ENCODE measurements at places on chromosomes 3 and 15.
A peak's percentile ranks its signal among the peaks of the same experiment; 100 is the strongest.

- no peak for DNase-seq
These were observed 10.8 kb upstream of the MEF2A start for GRCh38 chr15:99554880-99555488.

GRCh38 chr3:53200501-53201498 lies 39.8 kb downstream of the PRKCD start:
- DNase-seq, result no peak

DNA sequence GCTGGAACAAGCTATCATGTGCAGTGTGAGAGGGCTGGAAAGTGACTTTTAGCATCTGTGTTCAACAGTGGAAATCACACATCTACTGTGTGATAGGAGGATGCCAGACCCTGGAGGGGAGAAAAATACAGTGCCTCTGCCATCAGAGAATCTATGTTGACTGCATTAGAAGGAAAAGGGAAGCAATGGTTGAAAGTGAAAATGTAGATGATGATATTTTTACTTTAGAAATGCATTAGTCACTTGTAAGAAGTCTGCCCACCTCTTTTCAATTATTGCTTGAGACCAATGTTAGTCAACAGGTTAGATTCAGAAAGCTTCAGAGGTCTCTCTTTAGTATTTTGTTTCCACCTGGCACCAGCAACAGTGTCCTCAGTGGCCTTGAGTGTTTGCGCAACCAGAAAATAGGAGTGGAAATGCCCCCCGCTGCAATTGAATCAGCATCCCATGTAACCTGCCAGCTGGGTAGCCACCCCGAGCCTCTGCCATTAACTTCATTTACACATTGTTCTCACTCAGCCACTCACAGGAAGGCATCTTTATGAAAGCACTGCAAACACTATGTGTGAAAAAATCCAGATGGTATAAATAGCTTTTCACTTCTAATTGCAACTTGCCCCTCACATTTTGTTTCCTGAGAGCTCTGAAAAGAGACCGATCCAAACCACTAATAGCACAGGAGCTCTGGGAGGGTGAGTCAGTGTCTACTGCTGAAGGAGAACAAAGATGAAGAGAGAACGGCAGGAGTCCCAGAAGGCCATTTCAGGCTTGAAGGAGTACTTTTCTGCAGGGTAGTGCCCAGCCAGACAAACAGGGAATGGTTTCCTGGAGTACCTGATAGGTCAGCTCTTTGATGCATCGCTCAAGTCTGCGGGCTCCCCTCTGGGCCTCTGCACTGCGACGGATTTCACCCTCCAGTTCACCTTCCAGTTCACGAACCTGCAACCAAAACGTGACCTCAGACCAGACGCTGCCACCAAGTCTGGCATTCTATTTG lies 92.1 kb downstream of the HHLA2 start:
- DNase-seq, result no peak

DNA sequence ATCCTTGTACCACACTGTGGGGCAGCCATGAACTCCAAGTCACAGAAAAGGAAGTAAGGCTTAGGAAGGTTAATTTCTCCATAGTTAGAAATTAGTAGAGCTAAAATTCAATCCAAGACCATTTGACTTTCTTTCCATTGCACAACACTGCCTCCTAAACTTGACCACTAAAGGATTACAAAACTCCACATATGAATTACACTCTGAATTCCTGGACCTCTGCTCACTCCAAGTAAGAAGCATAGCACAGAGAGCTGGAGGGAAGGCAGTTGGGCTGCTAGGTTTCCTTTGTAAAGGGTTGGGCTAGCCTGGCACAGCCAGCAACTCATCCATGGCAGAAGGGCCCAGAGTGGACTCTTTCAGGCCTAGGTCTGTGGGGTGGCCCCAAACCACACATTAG lies 134.4 kb downstream of the MYLK start:
- DNase-seq, result no peak

- peak; percentile 70 for DNase-seq
These were observed 26.8 kb upstream of the MTHFS start for GRCh38 chr15:79923515-79924169.

GRCh38 chr3:23845326-23846216 lies 39.8 kb downstream of the UBE2E1 start:
- no peak for DNase-seq

DNA sequence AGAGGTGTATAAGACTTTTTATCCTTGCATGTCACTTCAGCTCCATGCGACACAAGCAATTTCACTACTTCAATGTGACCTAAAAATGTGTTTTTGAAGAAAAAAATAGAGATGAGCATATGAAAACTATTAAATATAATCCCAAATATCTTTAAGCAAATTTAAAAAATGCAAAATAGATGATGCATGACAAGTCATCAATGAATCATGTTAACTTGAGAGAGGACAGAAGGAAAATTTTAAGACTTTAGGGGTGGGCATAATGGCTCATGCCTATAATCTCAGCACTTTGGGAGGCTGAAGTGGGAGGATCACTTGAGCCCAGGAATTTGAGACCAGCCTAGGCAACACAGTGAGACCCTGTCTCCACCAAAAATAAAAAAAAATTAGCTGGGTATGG lies 73.3 kb downstream of the ANKRD28 start:
- no peak for DNase-seq

DNA sequence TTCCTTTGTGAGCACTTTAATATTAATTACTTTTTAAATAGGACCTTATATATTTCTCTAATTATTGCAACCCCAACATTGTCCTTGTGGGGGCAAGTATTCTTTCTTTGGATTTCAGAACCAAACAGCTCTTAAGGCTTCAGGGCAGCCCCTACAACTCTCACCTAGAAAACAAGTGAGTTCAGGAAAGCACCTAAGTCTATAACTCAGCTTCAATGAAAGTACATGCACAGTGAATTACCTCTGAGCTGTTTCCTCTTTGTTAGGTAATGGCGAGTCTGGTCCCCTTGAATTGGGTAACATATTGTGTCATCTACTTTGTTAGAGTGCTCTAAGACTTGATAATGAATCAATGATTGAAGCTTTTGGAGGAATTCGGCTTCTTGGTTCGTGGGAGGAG lies 545.7 kb downstream of the NLGN1 start:
- DNase-seq, result no peak

GRCh38 chr3:55797775-55798174 lies 310.7 kb upstream of the WNT5A start:
- DNase-seq, result no peak

DNA sequence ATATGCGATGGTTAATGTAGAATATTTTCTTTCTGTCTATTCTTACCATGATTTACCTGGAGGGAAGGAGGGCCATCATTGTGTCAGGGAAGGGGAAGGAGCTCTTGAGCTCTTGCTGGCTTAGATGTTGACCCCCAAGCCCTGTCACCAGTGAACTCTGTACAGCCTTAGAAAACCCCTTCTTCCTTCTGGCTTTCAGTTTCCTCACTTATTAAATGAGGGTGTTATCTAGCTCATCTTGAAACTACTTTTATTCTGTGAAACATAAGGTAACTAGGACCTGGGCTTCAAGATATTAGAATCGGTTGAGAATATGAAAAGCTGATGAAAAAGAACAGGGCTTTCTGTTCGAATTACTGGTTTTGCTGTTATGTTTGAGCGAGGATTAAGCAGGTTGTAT lies 25.1 kb upstream of the UTS2B start:
- no peak for DNase-seq

DNA sequence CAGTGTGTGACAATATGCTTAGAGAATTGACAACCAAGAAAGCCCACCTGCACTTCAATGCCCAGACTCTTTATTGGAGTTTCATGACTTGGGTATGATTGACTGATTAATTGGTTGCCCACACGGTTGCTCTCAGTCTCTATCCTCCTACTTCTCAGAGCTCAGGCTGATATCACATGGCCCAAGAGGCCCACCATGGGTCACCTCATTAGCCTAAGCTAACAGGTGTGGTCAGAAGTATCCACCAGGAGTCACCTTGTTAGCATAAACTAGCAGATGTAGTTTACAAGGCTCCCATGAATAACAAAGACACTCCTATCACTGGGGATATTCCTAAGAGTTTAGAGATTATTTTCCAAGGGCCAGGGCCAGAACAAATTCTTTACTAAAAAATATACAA lies 120.2 kb upstream of the MBNL1 start:
- DNase-seq, result no peak

- no peak for DNase-seq
These were observed 18.9 kb downstream of the ILDR1 start for GRCh38 chr3:122003112-122003511.

DNA sequence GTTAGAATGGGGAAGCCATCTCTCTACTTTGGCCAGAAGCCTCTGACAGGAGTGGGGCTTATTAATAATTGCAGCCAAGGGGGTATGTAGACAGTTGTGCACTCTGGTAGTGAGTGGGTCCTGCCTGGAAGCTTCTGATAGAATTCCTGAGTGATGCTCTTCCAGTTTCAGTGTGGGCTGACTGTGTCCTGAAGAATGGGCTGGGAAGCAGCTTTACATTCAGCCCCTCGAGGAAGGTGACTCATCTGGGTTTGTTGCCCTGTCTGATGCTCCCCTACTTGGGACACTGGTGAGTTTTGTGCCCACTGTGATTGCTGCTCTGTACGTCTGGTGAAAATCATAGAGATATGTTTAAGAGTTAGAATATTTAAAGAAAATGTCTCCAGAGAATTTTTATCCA lies 444.7 kb upstream of the RBMS3 start:
- no peak for DNase-seq

DNA sequence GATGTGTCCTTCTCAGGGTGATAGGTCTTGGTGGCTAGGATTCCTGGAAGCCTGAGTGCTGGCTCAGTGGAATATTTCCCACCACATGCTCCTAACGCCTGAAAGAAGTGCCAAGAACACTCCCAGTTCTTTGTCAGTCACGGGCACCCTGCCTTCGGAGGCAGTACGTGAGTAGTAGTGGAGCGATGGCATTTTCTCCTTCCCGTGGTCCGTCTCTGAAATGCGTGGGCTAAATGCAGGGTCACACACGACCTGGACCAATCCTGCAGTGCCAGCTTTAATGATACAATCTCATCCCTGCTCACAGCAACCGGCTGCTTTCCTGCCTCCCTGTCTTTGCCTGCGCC lies 14.5 kb downstream of the H1-8 start:
- DNase-seq, result no peak

DNA sequence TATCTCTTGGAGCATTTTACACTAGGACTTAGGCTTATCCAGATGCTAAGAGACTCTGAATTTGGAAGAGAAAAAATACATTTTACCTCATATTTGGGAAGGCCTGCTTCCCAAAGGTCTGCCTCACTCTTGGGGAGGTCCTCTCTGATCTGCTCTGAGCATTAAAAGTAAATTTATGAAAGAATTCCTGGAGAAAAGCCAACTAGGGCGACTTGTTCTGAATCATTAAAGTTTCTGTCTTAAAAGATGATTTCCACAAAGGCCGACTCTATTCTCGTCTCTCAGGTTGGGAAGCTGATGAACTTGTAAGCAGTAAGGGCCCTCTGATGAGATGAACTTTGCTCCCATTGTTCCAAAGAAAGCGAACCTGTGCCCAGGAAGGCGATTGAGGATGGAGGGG lies 48.7 kb upstream of the HES1 start:
- DNase-seq, result no peak

DNA sequence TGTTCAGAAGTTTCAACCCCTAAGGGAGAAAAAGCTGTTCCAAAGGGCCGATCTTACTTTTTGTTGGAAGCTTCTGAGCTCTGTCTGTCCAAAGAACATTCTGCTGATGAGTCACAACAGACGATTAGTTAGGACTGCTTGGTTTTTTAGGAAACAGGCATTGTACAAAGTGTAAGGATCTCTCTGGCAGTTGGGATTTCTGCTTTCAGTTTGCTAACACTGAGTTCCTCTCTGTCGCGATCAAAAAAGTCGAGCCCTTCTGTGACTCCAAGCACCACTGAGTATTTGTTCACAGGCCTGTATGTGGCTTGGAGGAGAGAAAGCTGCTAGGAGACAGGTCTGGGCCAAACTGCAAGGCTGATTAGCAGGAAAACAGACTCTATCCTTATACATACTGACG lies 91.8 kb upstream of the PFN2 start:
- DNase-seq, result no peak

DNA sequence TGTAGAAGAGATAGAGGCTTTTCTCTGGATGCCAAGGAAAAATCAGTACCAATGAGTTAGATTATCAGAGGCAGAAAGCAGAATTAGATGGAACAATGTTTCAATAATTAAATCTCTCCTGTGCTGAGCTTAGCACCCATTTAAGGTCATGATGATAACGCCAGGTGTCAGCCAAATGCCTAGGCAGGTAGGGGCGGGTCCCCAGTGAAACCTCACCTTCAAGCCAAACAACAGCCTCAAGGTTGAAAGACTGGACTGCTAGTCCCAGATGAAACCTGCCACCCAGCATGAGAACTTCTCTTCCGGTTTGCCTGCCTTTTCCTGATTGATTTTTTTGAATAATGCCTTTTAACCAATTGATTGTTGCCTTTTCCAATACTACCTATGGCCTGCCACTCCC lies 363.0 kb downstream of the PLOD2 start:
- DNase-seq, result no peak

DNA sequence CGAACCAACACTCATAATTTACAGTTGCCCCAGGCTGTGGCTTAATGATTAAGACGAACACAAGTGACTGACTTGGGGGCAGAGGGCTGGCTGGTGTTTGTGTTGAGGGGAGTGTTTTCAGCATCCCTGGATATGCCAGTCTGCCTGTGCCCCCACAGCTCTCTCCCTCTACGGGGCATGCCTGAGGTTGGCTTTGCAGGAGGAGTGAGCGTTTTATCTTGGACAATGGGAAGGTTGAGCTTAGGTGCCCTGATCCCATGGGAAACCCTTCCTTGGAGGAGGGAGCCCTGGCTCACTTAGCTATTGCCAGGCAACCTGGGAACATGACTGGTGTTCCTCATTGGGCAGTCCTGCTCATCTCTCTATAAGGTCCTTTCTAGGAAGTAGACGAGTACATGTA lies 17.6 kb downstream of the FAM107A start:
- DNase-seq, result no peak

- DNase-seq, result no peak
These were observed 64.7 kb upstream of the CCDC39 start for GRCh38 chr3:180743813-180744590.

DNA sequence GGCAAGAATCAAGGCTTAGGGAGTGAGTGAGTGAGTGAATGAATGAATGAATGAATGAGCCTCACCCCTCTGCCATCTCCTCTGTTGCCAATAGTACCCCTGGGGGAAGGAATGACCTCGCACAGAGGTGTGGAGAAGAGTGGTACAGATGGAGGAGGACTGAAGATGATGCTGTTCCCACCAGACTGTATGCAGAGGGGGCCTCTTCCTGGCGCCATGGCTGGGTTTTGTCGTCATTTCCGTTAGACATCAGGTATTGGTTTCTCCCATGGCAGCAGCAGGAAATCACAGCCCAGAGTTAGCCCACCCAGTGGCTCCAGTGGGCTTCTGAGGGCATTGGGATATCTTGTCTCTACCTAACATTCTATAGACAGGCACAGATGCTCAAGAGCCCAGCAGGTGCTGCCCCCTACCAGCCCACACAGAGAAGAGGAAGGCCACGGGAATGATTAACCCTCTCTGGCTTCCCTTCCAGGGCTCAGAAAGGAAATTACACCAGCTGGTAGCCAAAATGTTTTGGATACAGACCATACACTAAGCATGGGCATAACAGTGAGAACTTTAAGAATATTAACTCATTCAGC lies 109.8 kb upstream of the SLC6A11 start:
- no peak for DNase-seq

Measured in amygdala (tissue), 56 donors.